ENCODE measurements at places on chromosomes 1 and 21.
A peak's percentile ranks its signal among the peaks of the same experiment; 100 is the strongest.

- peak; percentile 67 for DNase-seq
Observed at GRCh38 chr1:89739013-89739843, 81.6 kb upstream of the LRRC8D start.

DNA sequence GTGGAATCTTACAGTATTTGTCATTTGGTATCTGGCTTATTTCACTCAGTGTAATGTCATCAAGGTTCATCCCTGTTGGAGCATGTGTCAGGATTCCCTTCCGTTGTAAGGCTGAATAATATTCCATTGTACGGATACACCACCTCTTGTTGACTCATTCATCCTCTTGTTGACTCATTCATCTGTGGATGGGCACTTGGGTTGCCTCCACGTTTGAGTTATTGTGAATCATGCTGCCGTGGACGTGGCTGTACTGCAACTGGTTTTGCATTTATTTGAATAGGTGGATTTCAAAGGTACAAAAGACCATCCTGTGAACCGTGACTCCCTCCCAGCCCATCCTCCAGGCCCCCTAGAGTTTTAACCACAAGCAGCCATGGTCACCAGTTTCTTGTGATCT, 11.9 kb upstream of the TCP10L start:
- no peak for DNase-seq

- no peak for DNase-seq
Observed at GRCh38 chr1:224739303-224739996, 123.3 kb downstream of the CNIH3 start.

GRCh38 chr1:119906927-119907652, 10.8 kb upstream of the ADAM30 start:
- no peak for DNase-seq
